Right atrium auricular region (tissue), 2 donors: ENCODE measurements at places on chromosomes 2 and 18. TPM values are rescaled to one million over a fixed set of nuclear protein-coding genes. Genes with fewer than 3 reads are reported as not detected.

The ATG9A gene
- total RNA-seq: 78.8 TPM

The SLC19A3 gene
- total RNA-seq: 1.0 TPM

The CIB4 gene
- total RNA-seq: not detected

GRCh38 chr2:209636076-209636475 is 135.6 kb upstream of the UNC80 start:
- DNase-seq: no peak

DNA sequence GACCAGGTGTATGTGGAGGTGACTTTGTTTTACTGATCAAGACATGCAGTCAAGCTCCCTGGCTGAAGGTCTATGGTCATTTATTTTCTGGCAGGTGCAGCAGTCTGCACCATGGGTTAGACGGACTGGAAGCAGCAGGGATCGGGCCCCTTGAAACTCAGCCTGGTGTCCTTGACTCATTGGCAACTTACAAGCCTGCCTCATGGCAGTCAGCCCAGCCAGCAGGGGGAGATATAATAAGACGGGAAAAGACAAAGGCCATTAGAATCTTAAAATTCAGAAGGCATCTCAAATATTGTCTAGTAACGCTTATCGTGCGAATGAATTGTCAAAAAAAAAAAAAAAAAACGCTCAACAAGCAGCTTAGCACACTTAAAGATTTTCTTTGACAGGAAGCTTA is 308.2 kb downstream of the EN1 start:
- no peak for DNase-seq

GRCh38 chr2:207571370-207571769 is 41.6 kb downstream of the CREB1 start:
- DNase-seq: no peak

DNA sequence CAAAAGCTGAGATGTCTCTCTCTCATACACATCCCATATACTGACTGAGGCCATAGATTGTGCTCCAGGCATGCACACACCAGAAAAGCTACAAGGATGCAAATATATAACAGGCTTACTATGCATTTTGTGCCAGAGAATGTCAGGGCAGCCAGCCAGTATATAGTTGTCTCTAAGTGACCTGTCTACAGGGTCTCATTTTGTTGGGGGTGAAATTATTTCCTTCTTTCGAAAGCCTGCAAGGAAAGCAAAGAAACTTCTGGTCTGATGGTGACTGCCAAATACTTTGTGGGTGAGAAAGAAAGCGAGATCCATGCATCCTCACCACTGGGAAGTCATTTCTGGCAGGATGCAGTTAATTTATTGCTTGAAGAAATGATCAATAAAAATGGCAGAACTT is 70.2 kb downstream of the CDCA7 start:
- no peak for DNase-seq

GRCh38 chr2:204449977-204450376 is 95.3 kb upstream of the PARD3B start:
- no peak for DNase-seq

- DNase-seq: no peak
These were observed 470.9 kb upstream of the SPHKAP start for GRCh38 chr2:228652366-228652765.

DNA sequence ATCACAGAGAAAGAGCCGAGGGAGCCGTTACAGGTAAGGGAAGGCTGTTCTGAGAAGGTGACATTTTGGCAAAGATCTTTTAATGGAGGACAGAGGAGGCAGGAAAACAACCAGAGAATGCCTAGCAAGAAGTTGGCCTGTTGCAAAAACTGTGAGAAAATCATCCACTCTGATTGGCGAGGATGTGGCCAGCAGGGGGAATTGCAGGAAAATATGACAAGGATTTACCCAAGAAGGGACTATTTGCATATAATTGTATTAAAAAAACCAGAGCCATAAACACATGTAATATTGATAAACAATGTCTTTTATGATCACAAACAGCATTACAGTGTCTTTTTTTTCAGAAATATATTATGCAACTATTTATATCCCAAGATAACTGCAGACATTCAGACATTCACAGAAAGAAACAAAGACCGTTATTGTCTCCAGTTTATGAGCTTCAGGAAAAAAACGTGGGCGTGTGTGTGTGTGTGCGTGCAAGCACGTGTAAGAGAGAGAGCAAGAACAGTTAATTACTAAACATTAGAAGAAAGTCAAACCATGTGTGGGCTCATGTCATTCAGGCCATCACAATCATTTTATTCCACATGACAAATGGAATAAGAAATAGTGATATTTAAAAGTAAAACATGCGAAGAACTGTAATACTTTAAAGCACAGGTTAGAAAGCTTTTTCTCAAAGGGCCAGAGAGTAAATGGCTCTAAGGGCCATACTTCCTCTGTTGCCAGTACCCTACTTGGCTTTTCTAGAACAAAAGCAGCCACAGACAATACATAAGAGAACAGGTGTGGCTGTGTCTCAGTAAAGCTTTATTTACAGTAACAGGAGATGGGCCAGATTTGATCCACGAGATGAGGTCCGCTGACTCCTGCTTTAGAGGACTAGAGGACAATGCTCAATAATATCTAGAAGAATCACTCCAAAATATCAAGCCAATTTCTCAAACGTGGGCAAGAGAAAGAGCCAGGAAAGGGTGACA is 324.1 kb downstream of the DLGAP1 start:
- no peak for DNase-seq

- DNase-seq: no peak
These were observed 108.8 kb downstream of the RND3 start for GRCh38 chr2:150378686-150379085.

- DNase-seq: no peak
These were observed 225.5 kb downstream of the AGAP1 start for GRCh38 chr2:235719146-235719942.

- DNase-seq: no peak
These were observed 16.2 kb downstream of the INPP4A start for GRCh38 chr2:98460573-98461497.

GRCh38 chr2:53450923-53451322 is 316.7 kb upstream of the CHAC2 start:
- DNase-seq: no peak
